Bronchial epithelial cell (primary cell): ENCODE measurements at places on chromosomes 2 and 18. TPM values are rescaled to one million over a fixed set of nuclear protein-coding genes. Genes with fewer than 3 reads are reported as not detected.

DNA sequence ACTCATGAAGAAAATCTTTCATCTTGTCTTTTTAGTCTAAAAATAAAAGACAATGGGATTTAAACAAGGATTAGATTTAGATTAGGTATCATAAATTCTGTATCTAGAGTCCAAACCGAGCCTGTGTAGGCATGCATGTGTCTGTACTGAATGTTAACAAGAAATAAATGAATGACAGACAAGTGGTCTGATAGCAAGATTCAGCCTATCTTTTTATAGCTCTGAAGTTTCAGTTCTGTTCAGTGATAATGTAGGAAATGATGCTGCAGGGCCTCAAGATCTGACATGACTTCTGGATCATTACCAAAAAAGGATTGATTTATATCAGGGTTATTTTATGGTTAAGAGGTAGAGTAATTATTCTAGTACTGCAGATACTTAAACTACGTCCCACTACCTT is 137.0 kb upstream of the ATP5MC3 start:
- no peak for DNase-seq

DNA sequence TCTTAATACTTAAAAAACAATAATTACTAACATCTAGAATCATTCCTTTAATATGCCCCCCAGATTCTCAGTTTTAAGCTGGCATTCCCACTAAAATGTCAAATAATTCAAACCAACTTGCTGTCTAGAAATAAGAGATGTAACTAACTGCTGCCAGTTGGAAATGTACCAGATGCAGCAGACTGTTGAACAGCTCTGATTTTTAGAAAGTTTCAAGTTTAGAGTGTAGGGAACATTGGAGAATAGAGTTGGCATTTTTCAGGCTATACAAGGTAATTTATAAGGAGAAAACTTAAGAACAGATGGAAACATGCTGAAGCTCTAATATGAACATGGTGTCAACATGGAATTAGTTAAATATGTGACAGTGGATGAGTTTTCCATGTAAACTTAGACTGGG is 101.4 kb downstream of the PTRHD1 start:
- no peak for DNase-seq

GRCh38 chr2:30149513-30149912 is 2.7 kb downstream of the YPEL5 start:
- no peak for DNase-seq

The SFTPB gene
- total RNA-seq, result not detected in 2 replicates

The AFF3 gene
- total RNA-seq, result 0.13 TPM in 1 of 2 replicates, not detected in the other

GRCh38 chr2:233079473-233079877 is 19.3 kb downstream of the INPP5D start:
- DNase-seq, result no peak

DNA sequence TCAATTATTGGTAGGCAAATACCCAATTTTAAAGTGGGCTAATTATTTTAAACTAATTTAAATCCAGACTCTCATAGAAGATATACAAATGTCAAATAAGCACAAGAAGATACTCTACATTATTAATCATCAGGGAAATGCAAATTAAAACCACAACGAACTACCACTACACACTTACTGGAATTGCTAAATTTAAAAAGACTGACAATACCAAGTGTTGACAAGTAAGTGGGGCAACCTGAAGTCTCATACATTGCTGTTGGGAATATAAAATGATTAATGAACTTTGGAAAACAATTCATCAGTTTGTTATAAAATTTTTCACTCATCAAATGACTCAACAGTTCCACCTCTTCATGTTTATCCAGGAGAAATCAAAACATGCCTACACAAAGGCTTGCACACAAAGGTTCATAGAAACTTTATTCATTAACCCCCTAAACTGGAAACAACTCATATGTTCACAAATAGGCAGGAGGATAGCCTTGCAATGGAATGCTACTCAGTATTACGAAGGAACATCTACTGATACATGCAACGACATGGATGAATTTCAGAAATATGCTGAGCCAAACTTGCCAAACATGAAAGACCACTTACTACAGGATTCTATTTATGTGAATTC is 120.8 kb downstream of the MCFD2 start:
- peak; percentile 78 for DNase-seq

DNA sequence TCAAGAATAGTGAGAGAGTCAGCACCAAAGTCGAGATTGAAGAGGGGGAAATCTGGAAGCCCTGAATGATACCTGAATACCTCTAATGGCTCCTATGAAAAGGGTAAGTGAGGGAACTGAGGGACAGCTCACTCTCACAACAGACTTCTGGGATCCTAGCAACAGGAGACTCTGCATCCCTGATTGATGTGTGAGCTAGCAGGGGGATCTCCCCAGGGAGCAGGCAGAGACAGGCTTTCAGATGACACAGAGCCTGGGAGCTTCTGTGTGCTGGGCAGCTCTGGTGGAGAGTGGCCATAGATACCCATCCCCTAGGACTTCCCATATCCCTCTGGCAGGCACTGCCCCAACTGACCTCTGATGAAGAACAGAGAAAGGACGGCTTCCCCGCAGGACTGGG is 206.2 kb downstream of the EXOC6B start:
- DNase-seq, result peak; percentile 83

DNA sequence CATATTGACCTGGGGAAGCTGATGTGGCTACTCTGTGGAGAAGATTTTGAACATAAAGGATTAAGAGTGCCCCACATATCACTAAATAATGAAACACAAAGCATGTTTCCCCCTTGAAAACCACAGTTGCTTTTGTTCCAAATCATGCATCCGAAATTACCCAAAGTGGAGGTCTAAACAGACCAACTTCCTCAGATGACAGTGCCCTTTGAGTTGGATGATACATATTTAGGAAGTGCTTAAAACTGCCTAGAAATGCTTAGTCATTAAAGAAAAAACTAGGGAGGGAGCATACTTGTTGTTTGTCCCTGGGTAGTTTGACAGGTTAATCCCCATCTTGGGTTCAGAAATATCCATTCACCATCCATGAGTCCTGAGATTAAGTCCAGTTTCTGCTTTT is 1070.3 kb downstream of the SUCLG1 start:
- DNase-seq, result no peak

- peak; percentile 77 for DNase-seq
Observed at GRCh38 chr18:33914399-33914798, 310.3 kb downstream of the NOL4 start.

GRCh38 chr2:110639972-110640371 is 37.9 kb downstream of the BUB1 start:
- DNase-seq, result no peak

DNA sequence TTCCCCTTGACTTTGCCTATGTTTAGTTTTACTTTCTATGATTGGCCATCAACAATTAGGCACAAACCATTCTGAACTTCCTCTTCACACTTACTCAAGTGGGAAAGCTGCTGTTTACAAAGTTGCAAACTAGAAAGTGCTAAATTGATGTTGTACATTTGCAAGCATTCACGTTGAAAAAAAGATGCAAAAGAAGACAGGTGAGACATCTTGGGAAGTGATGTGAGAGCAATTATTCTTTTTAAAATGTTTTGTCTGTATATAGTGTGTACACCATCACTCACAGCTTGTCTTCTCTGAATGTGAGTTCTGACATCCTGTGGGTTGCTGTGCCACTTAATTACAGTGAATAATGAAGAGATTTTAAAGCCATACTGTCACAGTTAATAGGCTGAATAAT is 874.1 kb upstream of the LRATD1 start:
- DNase-seq, result no peak

- peak; percentile 35 for DNase-seq
Observed at GRCh38 chr18:52288403-52289004, 51.5 kb upstream of the DCC start.

- DNase-seq, result peak; percentile 29
Observed at GRCh38 chr2:74250189-74250631, 51.8 kb downstream of the MTHFD2 start.

DNA sequence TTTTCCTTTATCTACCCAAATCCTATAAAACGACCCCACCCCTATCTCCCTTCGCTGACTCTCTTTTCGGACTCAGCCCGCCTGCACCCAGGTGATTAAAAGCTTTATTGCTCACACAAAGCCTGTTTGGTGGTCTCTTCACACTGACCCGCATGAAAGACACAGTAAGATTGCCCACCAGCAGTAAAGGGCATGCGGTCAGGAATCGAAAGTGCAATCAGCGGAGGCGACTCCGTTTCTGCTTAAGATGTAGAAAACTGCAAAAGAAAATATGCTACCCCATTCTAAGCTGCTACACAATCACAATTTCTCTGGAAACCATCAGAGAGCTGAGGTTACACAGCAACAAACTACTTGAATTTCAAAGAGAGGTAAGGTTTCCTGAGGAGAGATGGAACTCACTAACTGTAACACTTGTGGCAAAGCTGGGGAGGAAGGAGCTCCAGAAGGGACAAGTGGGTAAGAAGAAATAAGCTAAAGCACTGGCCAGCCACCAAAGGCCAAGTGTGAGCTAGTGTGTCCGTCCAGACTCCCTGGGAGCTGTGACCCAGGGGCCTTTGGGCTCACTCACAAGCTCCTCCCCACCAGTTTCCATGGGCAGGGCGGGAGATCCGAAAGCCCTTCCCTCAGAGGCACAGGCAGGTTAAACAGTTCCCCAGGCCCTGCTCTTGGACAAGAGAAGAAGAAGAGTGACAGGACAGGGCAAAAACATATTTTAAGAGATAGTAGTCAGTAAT is 72.8 kb upstream of the TGFA start:
- no peak for DNase-seq

DNA sequence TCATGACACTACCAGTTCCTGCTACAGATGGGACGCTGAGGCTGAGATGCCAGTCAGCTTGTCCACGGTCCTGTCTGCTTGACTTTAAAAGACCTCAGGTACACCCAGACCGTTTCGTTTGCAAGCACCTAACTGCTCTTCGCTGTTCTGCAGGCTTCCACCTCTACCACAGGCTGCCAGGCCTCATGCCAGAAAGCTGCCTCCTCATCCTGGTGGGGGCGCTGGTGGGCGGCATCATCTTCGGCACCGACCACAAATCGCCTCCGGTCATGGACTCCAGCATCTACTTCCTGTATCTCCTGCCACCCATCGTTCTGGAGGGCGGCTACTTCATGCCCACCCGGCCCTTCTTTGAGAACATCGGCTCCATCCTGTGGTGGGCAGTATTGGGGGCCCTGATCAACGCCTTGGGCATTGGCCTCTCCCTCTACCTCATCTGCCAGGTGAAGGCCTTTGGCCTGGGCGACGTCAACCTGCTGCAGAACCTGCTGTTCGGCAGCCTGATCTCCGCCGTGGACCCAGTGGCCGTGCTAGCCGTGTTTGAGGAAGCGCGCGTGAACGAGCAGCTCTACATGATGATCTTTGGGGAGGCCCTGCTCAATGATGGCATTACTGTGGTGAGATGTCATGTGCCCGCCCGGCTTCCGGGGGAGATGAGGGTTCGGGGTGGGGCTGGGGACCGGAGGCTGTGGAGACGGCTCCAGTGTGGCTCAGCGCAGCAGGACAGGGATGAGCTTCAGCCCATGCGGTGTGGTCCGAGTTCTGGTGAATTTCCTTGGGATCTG is 5.9 kb downstream of the SLC9A4 start:
- DNase-seq, result no peak

GRCh38 chr18:53937037-53937436 is 287.4 kb downstream of the MBD2 start:
- no peak for DNase-seq

GRCh38 chr2:237482485-237482884 is 4.6 kb upstream of the MLPH start:
- DNase-seq, result peak; percentile 59

GRCh38 chr2:130286983-130287655 is 55.6 kb upstream of the IMP4 start:
- DNase-seq, result no peak

The PSMD14 gene
- total RNA-seq, result 130 and 156 TPM in 2 replicates

The FBXO48 gene
- total RNA-seq, result 0.26 and 0.64 TPM in 2 replicates

GRCh38 chr2:142867136-142867535 is 10.3 kb upstream of the KYNU start:
- DNase-seq, result peak; percentile 96

DNA sequence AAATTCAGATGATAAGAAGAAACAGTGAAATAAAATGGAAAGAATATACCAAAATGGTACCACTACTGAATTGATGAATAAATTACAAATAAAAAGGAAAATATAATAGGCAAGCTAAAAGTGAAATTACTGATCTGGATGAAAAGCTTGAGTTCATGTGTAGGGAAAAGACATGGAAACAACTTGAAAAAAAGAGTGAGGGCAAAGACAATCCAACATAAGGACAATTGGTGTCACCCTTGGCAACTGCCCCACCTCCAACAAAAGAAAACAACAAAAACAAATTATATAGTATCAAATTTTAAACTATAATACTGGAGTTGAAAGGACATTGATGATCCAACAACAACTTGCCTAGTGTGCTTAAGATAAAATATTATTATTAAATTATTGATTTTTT is 37.6 kb downstream of the PPP1R1C start:
- DNase-seq, result no peak
